ENCODE measurements at places on chromosomes 7 and 10.

- DNase-seq, result peak; percentile 53
These were observed 669.5 kb upstream of the GHITM start for GRCh38 chr10:83469728-83470331.

DNA sequence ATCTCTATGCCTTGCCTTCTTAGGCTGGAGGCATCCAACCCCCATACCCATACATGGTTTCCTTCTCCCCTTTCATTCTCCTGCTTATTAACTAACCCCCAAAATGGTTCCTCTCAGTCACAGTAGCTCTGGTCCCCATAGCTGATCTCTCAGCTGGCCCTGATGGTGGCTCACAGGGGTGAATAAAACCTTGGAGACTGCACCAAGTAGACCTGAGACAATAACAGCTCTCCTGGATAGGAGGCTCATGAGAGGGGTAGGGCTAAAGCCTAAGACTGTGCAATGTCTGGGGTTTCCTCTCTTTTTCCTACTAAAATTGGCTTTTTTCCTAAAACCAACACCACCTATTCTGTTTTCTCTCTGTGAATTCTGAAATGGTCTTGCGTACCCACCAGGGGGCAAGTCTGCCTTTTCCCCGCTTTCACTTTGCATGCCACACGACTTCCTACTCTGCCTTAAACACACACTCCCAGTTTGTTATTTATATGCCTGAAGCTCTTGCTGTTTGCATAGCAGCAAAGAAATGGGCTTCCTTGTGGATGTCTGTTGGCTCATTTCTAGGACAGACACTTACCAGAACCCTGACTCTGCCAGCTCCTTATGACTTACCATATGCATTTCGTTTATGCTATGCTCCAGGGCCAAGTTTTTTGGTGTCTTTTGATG, 18.4 kb upstream of the PON1 start:
- no peak for DNase-seq

- DNase-seq, result no peak
These were observed 14.2 kb upstream of the MKI67 start for GRCh38 chr10:128140425-128140824.

DNA sequence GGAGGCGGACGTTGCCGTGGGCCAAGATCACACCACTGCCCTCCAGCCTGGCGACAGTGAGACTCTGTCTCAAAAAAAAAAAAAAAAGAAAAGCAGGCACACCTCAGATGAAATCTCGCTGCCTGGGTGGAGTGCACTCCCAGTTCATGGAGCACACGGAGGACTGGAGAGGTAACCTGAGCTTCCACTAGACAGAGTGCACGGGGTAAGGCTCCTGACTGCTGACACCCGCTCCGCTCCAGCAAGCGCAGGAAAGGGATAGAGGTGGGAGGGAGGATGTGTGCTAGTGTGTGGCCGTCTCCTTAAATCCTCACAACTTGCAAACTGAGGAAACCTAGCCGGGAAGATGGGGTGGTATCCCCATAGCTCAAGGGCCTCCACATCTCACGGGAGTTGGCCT, 50.8 kb downstream of the FAM53B start:
- DNase-seq, result no peak

GRCh38 chr7:14339861-14340260, 350.4 kb upstream of the ETV1 start:
- no peak for DNase-seq

- DNase-seq, result peak; percentile 55
These were observed 473 bp downstream of the CYP51A1 start for GRCh38 chr7:92133737-92134270.

DNA sequence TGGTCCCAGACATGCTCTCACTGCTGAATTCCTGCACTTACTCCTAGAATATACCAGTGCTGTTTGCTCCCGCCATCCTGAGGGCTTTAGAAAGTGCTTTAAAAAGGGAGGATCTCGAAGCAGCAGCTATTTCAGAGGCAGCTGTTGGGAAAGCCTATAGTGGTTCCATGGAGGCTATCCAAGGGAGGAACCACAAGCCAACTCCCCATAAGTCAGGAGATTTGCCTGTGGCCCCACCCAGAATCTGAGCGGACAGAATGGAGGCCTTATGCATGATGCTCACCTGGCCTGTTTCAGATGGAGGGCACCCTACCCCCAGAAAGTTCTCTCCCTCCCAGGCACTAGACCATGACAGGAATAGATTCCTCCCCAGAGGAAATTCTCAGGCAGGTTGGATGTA, 2.3 kb upstream of the KCNIP2 start:
- DNase-seq, result no peak

- DNase-seq, result peak; percentile 68
These were observed 13.6 kb upstream of the KCND2 start for GRCh38 chr7:120259386-120259785.

GRCh38 chr7:55538538-55538937, 33.8 kb downstream of the VOPP1 start:
- DNase-seq, result peak; percentile 94

GRCh38 chr10:96922978-96923948, 91.2 kb downstream of the LCOR start:
- DNase-seq, result no peak

- DNase-seq, result peak; percentile 41
These were observed 1.9 kb upstream of the GPER1 start for GRCh38 chr7:1085910-1086421.

GRCh38 chr7:28192786-28193585, 12.4 kb upstream of the JAZF1 start:
- peak; percentile 64 for DNase-seq

GRCh38 chr7:74554178-74554577, 100.5 kb downstream of the GTF2IRD1 start:
- DNase-seq, result no peak

DNA sequence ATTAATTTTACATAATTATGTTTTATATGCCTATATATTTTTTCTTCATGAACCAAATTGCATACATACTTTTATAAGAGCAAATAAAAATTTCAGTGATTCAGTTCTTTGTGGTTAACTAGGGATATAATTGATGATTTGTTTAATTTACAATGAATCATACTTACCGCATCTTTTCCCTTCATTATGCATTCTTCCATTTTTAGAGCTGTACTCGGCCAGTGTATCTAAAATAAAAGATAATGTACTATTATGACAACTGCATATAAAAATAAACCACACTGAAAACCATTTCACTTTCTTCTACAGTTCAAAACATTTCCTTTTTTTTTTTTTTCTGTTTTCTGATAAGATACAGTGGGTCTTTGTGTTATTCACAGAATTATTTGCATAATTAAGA, 179.9 kb downstream of the SEMA3E start:
- DNase-seq, result peak; percentile 78

DNA sequence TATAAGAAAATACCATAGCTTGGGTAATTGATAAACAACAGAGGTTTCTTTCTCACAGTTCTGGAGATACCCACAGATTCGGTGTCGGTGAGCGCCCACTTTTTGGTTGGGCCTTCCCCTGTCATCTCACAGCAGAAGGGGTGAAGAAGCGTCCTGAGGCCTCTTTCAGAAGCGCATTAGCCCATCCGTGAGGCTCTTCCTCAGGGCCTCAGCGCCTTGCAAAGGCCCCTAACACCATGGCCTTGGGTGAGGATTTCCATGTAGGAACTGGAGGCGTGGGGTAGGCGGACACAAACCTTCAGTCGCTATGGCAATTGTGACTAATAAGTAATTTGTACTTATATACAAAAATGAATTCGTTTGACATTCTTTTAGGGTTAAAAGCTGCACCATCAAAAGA, 316.0 kb downstream of the PTPRN2 start:
- no peak for DNase-seq

GRCh38 chr10:103333934-103334520, 16.9 kb downstream of the PCGF6 start:
- peak; percentile 9 for DNase-seq
